ENCODE measurements at places on chromosomes 3 and 15.

DNA sequence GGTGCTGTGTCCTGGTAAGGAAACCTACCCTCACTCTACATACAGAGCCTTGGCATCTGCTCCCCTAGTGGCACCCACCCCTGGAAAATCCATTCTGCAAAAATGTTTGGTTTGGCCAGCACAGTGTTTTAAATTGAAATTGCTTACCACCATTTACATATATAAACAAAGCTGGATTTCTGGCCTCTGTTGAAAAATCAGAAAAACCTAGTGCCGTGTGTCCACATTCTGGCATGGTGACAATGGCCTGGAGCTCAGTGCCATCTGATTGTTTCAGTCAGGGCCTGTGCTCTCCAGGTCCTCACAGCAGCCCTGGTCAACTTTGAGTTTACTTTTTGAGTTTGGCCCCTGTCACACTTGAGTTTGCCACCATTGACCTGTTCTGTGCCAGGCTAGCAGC is 2.9 kb upstream of the IL17RC start:
- no peak for DNase-seq

DNA sequence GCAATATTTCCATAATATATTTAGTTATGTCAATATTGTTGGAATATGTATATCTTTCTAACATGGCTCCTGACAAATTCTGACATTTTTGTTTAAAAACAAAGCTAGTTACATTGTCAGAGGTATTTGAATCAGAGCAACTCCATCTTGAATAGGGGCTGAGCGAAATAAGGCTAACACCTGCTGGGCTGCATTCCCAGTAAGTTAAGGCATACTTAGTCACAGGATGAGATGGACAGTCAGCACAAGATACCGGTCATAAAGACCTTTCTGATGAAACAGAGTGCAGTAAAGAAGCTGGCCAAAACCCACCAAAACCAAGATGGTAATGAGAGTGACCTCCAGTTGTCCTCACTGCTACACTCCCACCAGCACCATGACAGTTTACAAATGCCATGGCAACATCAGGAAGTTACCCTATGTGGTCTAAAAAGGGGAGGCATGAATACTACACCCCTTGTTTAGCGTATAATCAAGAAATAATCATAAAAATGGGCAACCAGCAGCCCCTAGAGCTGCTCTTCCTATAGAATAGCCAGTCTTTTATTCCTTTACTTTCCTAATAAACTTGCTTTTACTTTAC is 30.4 kb downstream of the RPL22L1 start:
- DNase-seq = no peak

DNA sequence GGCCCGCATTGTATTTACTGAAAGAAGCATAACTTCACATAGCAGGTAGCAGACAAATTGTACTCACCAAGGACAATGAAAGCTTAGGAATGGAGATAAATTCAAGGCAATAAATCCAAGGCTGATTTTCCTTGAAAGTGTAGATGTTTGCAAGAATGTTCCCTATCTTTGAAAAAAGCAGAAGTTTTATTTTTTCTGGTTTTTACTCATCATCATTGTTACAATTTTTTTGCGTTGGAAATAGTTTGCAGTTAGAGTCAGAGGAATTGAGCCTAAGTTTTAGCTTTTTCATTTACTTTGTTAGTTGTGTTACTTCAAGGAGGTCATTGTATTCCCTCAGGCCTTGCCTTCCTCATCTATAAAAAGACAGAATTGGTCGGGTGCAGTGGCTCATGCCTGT is 213.9 kb upstream of the TBL1XR1 start:
- no peak for DNase-seq

DNA sequence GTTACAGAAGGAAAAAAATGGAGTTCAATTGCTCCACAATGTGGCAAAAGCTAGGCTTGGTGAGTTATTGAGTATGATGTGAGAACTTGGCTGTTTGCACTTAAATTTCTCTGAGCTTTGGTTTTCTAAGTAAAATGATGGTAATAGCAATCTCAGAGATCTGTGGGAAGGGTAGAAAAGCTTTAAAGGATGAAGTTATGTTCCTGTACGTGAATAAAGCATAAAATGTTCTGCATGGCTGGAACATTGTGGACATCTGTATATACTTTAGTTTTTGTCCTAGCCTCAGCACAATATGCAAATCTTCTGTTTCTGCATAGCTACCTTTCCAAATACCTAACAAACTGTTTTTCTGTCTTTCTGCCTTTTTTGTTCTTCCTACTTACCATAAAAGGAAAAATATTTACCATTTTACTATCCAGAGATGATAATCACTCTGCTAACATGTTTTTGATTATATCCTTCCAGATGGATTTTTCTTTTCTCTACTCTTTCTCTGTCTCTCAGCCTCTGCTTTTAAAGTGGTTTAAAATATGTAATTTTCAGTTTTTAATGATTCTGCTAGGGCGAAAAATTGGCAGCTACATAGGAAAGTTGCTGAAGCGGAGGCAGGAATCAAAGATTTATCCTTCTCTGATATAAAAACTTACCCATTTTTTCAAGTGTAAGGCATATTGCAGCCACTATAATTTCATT is 188.1 kb downstream of the FNDC3B start:
- no peak for DNase-seq

All from stimulated activated CD4-positive, alpha-beta T cell treated with anti-CD3 and anti-CD28 coated beads, Interleukin-1b, Interleukin-23, amount 100 ng/mL, for 1 hour (primary cell).